ENCODE measurements at places on chromosomes 2 and 18.

GRCh38 chr18:5918205-5918858, 23.0 kb upstream of the TMEM200C start:
- H3K4me1 ChIP-seq, result no peaks in the 10 kb centered on the region
- no peaks in the 10 kb centered on the region for H3K36me3 ChIP-seq
- no peaks in the 10 kb centered on the region for H3K27me3 ChIP-seq
- no peak overlapping the region for H3K27ac ChIP-seq

DNA sequence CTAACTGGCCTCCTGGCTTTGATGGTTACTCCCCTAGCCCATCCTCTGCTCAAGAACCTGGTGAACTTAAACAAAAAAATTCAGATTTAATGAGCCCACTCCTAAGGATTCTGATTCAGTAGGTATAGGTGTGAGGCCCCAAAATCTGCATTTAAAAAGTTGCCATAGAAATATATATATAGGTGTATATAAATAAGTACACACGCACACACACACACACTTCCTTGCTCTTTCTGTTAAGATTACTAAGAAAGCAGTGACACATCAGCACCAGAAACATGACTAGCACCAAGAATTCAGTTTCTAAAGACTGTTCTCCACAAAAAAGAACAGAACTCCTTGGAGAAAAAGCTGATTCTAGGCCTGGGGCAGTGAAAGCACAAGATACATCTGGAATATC, 17.8 kb downstream of the EML6 start:
- no peak overlapping the region for H3K27ac ChIP-seq
- H3K36me3 ChIP-seq, result no peaks in the 10 kb centered on the region
- no peak for DNase-seq
- no peak overlapping the region for H3K4me3 ChIP-seq
- no peaks in the 10 kb centered on the region for H3K27me3 ChIP-seq

- H3K4me3 ChIP-seq, result no peak overlapping the region
- H3K27me3 ChIP-seq, result no peaks in the 10 kb centered on the region
- peak; percentile 65 for DNase-seq
- no peak overlapping the region for H3K27ac ChIP-seq
- H3K36me3 ChIP-seq, result no peaks in the 10 kb centered on the region
Observed at GRCh38 chr2:64586883-64587481, 62.9 kb downstream of the AFTPH start.

DNA sequence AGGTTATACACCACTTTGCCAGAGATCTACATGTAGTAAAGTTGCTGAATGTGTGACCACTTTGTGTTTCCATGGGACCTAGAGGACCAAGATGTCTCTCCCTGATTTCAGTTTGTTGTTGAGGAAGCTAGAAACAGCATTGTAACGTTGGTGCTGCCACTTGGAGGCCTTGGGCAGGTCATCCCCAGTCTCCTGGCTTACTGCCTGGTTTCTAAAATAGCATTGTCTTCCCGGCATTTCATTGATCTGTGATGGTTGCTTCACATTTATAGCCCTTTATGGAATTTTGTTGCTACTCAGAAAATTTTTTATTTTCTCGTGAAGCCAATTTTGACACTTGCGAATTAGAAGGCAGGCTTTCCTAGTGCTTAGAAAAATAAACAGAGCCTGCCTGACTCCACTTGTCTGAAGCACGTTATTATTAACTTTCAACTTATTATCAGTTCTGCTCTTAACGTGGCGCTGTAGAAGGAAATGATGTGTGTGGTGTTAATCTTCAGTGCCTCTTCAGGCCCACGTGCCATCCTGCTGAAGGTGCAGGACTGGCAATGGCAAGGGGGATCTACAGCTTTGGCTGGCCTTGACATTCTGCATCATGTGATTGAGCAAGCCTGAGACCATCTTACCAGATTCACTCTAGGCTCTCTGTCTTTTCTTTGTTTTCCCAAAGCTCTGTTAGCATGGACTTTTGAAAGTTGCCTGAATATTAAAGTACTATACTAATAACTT, 59.9 kb downstream of the INPP4A start:
- no peak overlapping the region for H3K27ac ChIP-seq
- H3K27me3 ChIP-seq, result no peaks in the 10 kb centered on the region
- peaks cover 26% of the 10 kb centered on the region for H3K4me1 ChIP-seq
- H3K4me3 ChIP-seq, result no peak overlapping the region
- peaks cover 1% of the 10 kb centered on the region for H3K36me3 ChIP-seq

- no peaks in the 10 kb centered on the region for H3K27me3 ChIP-seq
- no peak overlapping the region for H3K4me3 ChIP-seq
- no peak overlapping the region for H3K27ac ChIP-seq
- no peaks in the 10 kb centered on the region for H3K36me3 ChIP-seq
- no peak for DNase-seq
Observed at GRCh38 chr2:221370076-221370856, 201.8 kb downstream of the EPHA4 start.

GRCh38 chr2:15736396-15737180, 144.9 kb downstream of the DDX1 start:
- H3K4me3 ChIP-seq, result no peak overlapping the region
- DNase-seq, result no peak
- peaks cover 7% of the 10 kb centered on the region for H3K4me1 ChIP-seq
- no peaks in the 10 kb centered on the region for H3K36me3 ChIP-seq
- no peak overlapping the region for H3K27ac ChIP-seq

DNA sequence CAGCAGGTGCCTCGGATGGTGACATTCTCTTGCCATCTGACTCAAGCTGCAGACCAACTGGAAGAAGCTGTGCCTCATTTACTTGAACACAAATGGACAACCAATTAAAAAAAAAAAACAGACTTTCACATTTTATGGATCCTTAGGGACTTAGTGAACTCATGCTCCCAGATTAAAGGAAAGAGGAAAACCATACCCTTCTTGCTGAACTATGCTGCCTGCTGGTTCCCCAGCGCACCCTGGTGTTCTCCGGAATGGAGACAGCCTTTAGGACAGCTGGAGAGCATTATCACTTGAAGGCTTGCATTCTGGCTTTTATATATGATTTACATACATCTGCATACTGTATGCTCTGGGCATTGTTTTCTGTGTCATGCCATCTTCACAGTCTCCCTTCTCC, 370.7 kb downstream of the SLC4A3 start:
- no peaks in the 10 kb centered on the region for H3K36me3 ChIP-seq
- DNase-seq, result peak; percentile 62
- H3K4me3 ChIP-seq, result no peak overlapping the region
- H3K4me1 ChIP-seq, result no peaks in the 10 kb centered on the region

GRCh38 chr18:74266161-74266560, 25.6 kb downstream of the CYB5A start:
- DNase-seq, result no peak
- H3K27ac ChIP-seq, result no peak overlapping the region
- peaks cover 9% of the 10 kb centered on the region for H3K4me1 ChIP-seq
- no peaks in the 10 kb centered on the region for H3K27me3 ChIP-seq
- no peak overlapping the region for H3K4me3 ChIP-seq
- no peaks in the 10 kb centered on the region for H3K36me3 ChIP-seq

DNA sequence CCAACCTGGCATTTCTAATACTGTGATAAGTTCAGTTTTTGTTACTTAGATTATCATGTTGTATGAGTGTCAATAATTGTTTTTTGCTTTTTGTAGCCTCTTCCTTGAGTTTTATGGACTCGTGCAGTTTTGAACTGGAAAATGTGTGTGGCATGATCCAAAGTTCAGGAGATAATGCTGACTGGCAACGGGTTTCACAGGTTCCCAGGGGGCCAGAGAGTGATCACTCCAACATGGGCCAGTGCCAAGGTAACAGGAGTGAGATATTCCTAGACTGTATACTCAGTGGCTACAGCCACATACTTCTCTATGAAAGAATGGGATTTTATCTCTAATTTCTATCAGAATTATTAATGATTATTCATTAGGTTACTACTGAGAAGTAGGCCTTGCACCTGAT, 18.2 kb downstream of the MEP1B start:
- no peak overlapping the region for H3K4me3 ChIP-seq
- no peaks in the 10 kb centered on the region for H3K4me1 ChIP-seq
- no peak overlapping the region for H3K27ac ChIP-seq
- H3K36me3 ChIP-seq, result no peaks in the 10 kb centered on the region

DNA sequence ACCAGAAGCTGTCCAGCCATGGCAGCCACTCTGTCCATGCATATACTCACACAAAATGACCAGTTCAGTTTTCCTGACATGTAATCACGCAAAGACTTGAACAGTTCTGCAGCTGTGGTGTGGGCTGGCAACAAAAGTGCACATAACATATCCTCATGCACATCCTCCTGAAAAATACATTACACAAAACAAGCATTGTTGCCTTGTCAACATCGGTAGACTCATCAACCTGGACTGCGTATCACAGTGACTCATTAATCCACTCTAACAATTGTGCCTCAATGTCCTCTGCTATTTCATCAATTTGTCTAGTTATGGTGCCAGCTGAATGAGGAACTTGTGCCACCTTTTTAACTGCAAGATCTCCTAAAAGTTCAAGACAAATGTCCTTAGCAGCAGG, 19.5 kb downstream of the RBKS start:
- H3K27me3 ChIP-seq, result no peaks in the 10 kb centered on the region
- no peak for DNase-seq
- no peak overlapping the region for H3K27ac ChIP-seq
- H3K4me1 ChIP-seq, result no peaks in the 10 kb centered on the region
- H3K36me3 ChIP-seq, result no peaks in the 10 kb centered on the region

GRCh38 chr2:128396500-128396891, 77.8 kb upstream of the HS6ST1 start:
- peak; percentile 70 for DNase-seq
- no peaks in the 10 kb centered on the region for H3K27me3 ChIP-seq
- H3K4me1 ChIP-seq, result peaks cover 3% of the 10 kb centered on the region
- no peaks in the 10 kb centered on the region for H3K36me3 ChIP-seq
- H3K27ac ChIP-seq, result peak overlapping the region; percentile 56
- H3K4me3 ChIP-seq, result no peak overlapping the region

DNA sequence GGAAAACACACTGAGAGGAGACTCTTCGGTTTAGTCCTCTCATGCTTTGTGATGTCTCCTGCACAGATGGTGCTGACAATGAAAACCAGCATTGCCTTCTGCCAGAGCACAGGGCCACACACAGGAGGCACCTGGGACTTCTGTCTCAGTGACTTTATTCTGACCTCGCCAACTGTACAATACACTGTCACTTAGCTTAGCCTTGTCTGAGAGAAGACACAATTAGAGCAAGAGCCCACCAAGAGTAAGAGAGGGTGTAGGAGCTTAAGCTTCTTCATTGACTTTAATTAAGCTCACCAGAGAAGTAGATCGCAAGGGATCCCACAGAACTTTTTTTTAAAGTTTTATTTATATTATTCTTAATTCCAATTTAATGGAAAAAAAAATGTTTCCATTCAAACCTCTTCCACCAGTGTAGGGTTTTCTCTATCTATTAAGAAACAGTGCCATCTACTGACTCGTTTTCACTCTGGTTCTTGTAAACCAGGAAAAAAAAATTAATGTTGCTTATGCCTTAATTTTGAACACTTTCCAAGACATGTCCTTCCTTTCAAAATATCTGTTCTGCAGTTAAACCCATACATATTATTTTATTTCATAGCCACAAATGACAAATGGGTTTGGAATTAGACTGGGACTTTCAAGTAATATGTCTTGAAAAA, 42.4 kb upstream of the DDX18 start:
- no peak overlapping the region for H3K4me3 ChIP-seq
- H3K27me3 ChIP-seq, result no peaks in the 10 kb centered on the region
- no peaks in the 10 kb centered on the region for H3K36me3 ChIP-seq
- no peaks in the 10 kb centered on the region for H3K4me1 ChIP-seq
- peak; percentile 30 for DNase-seq

DNA sequence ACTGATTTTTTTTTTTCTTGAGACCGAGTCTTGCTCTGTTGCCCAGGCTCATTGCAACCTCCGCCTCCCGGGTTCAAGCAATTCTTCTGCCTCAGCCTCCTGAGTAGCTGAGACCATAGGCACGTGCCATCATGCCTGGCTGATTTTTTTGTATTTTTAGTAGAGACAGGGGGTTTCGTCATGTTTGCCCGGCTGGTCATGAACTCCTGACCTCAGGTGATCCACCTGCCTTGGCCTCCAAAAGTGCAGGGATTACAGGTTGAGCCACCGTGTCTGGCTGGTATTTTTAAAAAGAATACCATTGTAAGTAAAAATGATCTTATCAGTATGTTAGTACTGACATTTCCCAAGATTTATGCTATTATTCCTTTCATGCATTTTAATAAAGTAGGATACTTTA, 105.7 kb downstream of the PIEZO2 start:
- H3K4me1 ChIP-seq, result no peaks in the 10 kb centered on the region
- no peak overlapping the region for H3K4me3 ChIP-seq
- DNase-seq, result no peak
- no peaks in the 10 kb centered on the region for H3K36me3 ChIP-seq
- H3K27ac ChIP-seq, result no peak overlapping the region
- no peaks in the 10 kb centered on the region for H3K27me3 ChIP-seq

- H3K4me1 ChIP-seq, result no peaks in the 10 kb centered on the region
- no peaks in the 10 kb centered on the region for H3K27me3 ChIP-seq
- no peak overlapping the region for H3K27ac ChIP-seq
- DNase-seq, result peak; percentile 86
- H3K4me3 ChIP-seq, result no peak overlapping the region
- H3K36me3 ChIP-seq, result no peaks in the 10 kb centered on the region
Observed at GRCh38 chr2:159557437-159558034, 58.8 kb downstream of the BAZ2B start.

GRCh38 chr2:145408980-145409379, 889.1 kb upstream of the ZEB2 start:
- no peak for DNase-seq
- no peak overlapping the region for H3K27ac ChIP-seq
- H3K27me3 ChIP-seq, result no peaks in the 10 kb centered on the region
- no peaks in the 10 kb centered on the region for H3K36me3 ChIP-seq
- no peak overlapping the region for H3K4me3 ChIP-seq

GRCh38 chr2:43124687-43125057, 101.7 kb downstream of the ZFP36L2 start:
- H3K27me3 ChIP-seq, result no peaks in the 10 kb centered on the region
- DNase-seq, result no peak
- no peaks in the 10 kb centered on the region for H3K4me1 ChIP-seq
- H3K27ac ChIP-seq, result no peak overlapping the region

- no peaks in the 10 kb centered on the region for H3K27me3 ChIP-seq
- no peak overlapping the region for H3K4me3 ChIP-seq
- no peaks in the 10 kb centered on the region for H3K36me3 ChIP-seq
- H3K4me1 ChIP-seq, result peaks cover 7% of the 10 kb centered on the region
- peak; percentile 55 for DNase-seq
Observed at GRCh38 chr18:24136967-24137373, 1.9 kb upstream of the CABYR start.

DNA sequence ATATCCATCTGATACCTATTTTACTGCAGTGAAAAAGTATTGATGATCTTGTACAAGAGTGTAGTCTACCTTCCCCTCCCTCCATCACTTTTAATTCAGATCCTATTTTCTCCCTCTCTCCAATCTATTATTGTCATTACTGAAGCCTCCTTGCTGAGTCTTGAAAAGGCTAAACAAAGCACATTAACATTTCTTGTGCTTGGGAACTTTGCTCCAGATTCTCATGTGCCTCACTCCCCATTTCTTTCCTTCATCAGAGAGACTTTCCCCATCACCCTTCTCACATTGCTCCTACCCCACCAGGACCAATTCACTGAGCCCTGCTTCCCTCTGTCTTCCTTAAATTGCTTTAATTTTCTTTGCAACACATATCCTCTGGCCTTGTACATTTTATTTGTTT, 736.2 kb upstream of the GCFC2 start:
- H3K4me3 ChIP-seq, result no peak overlapping the region
- no peak overlapping the region for H3K27ac ChIP-seq
- H3K4me1 ChIP-seq, result peaks cover 4% of the 10 kb centered on the region
- no peaks in the 10 kb centered on the region for H3K36me3 ChIP-seq
- H3K27me3 ChIP-seq, result no peaks in the 10 kb centered on the region
- peak; percentile 4 for DNase-seq

Data from mesendoderm (in vitro differentiated cells).